ENCODE measurements at places on chromosomes 4 and X.

GRCh38 chr4:178672512-178672911 is 1230.3 kb upstream of the AGA start:
- no peak for DNase-seq

GRCh38 chr4:41390661-41391060 is 133.9 kb downstream of the UCHL1 start:
- no peak for DNase-seq

- no peak for DNase-seq
These were observed 25.7 kb downstream of the SEPTIN6 start for GRCh38 chrX:119667111-119667878.

DNA sequence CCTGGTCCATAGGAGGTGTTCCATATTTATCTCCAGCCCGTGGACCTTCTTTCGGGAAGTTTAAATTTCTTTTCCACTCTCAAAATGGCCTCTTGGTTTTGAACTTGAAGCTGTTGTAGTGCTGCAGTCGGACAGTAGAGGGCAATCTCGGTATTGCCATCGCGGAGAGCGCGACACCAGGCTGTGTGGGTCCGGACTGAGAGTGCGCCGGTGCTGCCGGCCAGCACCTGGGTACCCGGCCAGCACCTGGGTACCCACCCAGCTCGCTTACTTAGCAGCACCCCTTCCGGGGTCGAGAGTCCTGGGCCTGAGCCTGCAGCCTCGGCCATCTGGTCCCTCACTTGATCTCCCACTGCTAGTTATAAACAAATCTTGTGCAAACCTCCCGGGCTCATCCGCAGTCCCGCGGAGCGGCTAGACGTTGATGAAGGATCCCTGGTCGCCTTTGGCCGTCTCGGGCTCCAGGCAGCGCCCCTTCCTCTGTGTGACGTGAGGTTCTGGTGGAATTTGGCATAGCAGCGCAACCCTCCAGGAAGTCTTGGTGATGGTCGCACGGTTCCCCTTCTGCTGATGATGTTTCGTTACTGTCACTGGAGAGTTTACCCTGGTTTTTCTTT is 18.0 kb downstream of the FAM9A start:
- peak; percentile 50 for DNase-seq

GRCh38 chr4:98746936-98747335 is 88.5 kb upstream of the TSPAN5 start:
- DNase-seq: no peak

- no peak for DNase-seq
These were observed 305.9 kb downstream of the CHIC1 start for GRCh38 chrX:73868916-73869315.

DNA sequence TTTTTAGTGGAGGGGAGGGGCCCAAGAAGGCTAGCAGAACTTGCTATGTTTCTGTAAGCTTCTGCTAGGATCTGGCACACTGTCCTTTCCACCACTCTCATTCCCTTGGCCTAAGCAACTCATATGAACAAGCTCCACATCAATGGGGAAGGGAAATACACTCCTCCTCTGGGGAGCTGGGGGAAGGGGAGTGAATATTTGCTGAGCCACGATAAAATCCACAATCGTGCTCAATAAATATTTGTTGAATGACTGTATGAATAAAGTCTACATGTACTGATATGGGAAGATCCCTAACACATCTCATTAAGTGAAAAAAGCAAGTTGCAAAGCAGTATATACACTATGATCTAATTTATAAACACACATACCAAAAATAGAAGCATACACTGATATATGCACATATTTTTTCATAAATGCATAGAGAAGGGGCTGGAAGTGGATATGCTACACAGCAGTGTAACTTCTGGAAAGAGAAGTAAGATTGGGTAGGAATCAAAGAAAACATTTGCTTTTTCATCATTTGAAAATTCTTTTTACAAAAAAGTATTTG is 95.8 kb upstream of the EFHC2 start:
- no peak for DNase-seq

DNA sequence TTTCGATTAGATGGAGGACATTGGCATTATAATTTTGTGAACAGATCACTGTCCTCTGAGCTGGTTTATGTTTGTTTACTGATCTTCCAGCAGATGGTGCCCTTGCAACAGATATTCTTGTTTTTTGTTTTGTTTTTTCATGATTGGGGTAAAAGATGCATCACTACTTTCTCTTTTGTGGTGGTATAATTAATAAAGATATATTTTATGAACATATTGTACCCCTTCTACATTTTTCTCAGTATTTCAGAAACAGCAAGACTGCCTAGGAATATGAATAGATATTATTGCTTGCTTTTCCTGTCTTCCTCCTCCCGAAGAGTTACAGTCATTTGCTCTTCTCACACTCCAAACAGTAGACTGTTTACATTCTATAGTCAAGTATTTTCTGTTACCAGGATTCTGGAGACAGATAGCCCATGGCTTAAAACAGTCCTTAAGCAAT is 905.2 kb downstream of the TRAM1L1 start:
- DNase-seq: peak; percentile 8

DNA sequence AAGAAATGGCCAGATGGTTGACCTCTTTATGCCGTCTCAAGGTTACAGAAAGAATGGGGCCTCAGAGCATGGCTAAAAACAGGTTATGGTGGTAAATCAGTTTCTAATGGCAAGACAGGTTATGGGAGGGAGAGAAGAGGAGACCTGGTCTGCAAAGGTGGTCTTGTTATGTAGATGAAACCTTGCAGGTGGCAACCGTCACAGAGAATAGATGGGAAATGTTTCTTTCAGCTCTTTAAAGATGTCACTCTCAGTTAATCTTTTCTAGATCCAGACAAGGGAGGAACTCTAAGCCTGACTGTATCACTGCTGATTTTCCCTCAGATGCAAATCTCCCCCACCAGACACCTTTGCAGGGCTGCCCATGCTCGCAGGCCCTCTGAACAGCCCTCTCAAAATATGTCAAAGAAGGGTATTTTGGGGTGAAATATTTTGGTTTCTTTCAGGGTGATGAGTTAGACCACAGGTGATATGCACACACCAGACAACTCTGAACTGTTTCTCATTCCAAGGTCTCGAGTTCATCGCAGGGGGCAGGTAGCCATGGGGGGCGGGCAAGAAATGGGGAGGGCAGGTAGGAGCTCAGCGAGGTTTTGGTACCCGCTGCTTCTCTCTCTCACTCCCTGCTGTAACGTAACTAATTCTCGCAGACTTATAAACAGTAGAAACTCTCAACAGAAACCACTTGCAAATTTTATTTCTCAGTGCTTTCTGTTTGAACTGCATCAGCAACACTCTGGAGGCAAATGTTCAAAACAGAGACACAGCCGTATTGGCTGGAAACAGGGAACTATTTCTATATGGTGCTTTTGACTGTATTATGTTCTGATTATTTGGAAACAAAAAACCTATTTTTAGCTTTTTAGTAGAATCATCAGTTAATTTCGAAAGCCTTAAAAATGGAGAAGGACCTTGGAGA is 32.4 kb downstream of the CASP3 start:
- DNase-seq: peak; percentile 52

GRCh38 chr4:168860827-168861226 is 149.2 kb downstream of the CBR4 start:
- DNase-seq: no peak

DNA sequence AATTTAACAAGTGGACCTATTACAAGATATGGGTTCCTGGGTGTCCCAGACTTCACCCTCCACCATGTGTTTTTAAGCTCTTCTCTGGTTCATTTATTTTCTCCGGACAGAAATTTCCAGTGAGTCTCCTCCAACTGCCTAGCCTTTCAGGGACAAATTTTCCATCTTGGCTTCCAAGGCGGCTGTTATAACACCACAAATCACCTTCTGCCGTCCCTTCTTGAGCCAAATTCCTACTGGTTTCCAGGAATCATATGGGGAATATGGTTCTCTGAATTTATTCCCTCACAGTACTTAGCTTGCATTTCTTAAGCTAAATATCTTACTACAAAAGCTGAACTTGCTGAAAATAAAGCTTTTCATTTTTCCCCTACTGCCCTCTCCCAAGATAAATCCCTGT is 18.8 kb downstream of the NEXMIF start:
- no peak for DNase-seq

DNA sequence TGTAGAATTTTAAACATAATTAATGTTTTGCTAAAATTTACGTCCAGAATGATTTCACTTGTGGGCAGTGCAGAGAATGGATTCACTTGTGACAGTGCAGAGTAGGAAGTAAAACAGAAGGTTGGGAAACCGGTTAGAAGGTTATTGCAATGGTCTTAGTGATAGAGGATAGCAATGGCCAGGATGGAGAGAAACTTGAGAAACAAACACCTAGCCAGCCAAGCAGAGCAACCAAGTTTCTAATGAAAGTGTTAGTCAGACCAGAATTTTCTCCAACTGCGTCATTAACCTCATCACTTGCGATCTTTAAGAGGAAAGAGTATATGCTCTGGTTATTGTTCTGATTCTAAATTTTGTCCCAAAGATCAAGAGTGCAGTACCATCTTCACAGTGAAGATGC is 50.0 kb upstream of the TBC1D9 start:
- DNase-seq: peak; percentile 49

GRCh38 chrX:155819966-155820491 is 61.1 kb upstream of the VAMP7 start:
- DNase-seq: peak; percentile 35

GRCh38 chr4:86921608-86922252 is 13.1 kb upstream of the AFF1 start:
- DNase-seq: no peak

DNA sequence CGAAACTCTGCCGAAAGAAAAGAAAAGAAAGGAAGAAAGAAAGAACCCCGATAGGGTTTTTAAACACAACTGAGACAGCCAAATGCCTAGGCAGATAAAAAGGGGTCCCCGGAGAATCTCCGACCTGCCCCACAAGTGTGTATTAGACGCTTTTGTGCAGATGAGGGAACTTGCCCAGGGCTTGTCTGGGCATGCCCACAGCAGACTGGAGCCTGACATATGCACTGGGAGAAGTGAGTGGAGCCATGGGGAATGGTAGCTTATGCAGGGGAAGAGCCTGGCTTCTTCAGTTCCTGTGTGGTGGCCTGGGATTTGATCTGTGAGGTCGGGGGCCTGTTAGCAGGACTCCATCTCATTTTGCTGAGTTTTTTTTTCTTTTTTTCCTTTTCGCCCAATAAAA is 199.0 kb downstream of the GPC3 start:
- DNase-seq: no peak

DNA sequence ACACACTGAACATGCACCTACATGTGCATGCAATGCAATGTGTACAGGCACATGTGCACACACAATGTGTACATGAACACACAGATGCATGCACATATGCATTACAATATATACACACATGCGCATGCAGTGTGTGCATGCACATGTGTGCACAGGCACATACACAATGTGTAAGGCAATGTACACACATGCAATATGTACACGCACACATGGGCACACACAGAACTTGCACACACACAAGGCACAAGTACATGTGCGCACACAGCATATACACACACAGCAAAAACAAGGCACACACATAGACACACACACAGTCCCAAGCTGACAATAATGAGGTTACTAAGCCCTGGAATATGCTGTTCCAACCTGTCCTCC is 76.3 kb downstream of the EVC2 start:
- DNase-seq: no peak

GRCh38 chr4:16136311-16136710 is 52.5 kb upstream of the PROM1 start:
- no peak for DNase-seq

DNA sequence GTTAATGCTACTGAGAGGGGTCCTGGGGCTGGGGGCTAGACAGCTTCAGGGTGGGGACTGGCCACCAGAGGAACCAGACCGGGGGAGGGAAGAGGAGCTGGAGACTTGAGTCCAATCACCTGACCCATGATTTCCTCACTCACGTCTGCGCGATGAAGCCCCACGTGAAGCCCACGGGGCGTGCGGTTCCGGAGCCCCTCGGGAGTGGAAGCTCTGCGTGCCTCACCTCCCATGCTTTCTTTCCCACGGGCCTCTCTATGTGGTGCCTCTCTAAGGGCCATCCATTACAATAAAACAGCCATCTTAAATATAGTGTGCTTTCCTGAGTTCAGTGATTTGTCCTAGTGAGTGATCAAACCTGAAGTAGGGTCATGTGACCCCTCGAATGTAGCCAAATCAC is 119.9 kb downstream of the ENPP6 start:
- no peak for DNase-seq

- no peak for DNase-seq
These were observed 286.1 kb downstream of the DCHS2 start for GRCh38 chr4:154205471-154205870.

GRCh38 chr4:46956451-46956850 is 36.9 kb downstream of the GABRA4 start:
- DNase-seq: no peak

GRCh38 chr4:16269240-16269639 is 43.0 kb upstream of the TAPT1 start:
- no peak for DNase-seq

DNA sequence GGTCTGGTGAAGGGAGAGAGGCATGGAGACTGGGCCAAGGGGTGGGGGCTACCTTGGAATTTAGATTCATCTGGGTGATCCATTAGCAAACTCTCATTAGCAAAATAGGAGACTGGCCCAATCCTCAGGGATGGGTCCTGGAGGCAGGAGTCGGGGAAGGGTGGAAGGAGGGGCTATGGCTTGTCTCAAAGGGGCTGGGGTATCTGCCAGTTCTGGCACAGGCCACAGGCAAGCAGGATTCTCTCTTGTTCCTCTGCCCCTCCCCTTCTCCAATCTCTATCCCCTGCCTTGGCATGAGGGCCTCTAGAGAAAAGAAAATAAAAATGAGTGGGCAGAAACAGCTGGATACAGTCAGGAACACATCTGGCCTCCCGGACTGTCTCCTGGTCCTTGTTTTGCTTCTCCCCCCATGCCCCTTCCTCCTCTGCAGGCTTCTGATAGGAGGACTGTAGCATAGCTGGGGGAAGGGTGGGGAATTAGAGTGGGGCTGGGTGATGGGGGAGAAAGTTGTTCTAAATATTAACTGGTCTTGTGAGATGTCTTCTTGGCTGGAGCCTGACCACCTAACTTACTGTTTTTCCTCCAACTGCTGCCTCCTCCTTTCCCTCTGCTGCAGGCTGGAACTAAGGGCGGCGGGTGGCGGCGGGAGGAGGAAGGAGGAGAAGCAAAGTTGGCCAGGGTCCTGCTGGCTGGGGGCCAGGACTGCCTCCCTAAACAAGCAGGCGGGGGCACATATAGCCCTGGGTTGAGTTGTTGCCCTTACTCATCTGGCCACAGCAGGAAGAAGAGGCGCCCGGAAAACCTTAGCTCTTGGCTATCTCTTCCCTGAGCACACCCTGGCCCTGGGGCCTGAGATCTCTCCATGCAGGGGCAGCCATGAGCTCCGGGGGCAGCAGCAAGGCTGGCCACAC is 53.3 kb upstream of the LAS1L start:
- no peak for DNase-seq

- no peak for DNase-seq
These were observed 2.5 kb downstream of the FGF5 start for GRCh38 chr4:80268936-80269335.

- DNase-seq: no peak
These were observed 15.4 kb downstream of the NHS start for GRCh38 chrX:17390419-17390850.
